Left kidney (tissue), 8 donors: ENCODE measurements at places on chromosomes 12 and 14.

- DNase-seq: no peak
Observed at GRCh38 chr12:112813836-112814235, 22.3 kb downstream of the RPH3A start.

GRCh38 chr12:130009961-130010360 is 106.1 kb upstream of the TMEM132D start:
- DNase-seq: no peak

GRCh38 chr12:3601461-3602150 is 110.6 kb downstream of the PRMT8 start:
- DNase-seq: no peak

GRCh38 chr14:21162081-21162480 is 6.2 kb upstream of the OR5AU1 start:
- DNase-seq: no peak

- DNase-seq: no peak
Observed at GRCh38 chr12:94157181-94157580, 8.8 kb downstream of the PLXNC1 start.

DNA sequence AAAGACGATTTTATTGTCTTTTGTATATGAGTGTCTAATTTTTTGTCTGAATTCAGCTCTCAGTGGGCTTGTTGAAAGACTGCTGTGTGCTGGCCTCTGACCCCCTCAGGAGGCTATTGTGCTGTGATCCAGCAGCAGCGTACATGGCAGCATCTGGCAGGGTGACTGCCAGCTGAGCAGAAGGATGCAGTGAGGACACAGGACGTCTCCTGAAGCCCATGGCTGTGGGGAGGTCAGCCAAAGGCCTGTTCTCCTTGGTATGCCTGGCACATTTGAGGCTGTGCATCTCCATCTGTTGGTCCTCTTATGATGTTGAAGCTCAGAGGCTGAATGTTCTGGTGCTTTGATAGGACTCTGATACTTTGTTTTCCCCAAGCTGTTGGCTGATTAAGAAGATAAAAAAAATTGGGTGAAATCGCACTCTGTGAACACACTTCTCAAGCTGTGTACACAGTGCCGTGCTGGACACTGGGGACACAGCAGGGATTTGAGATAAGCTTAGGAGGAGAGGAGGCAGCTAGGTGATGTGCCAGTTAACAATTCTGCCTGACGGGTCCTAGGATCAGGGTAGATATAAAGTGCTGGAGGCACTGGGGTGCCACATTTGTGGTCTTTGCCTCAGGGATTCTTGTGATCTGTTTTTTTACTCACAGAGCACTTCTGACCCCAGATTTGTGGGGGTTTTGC is 37.5 kb downstream of the EID3 start:
- DNase-seq: no peak

- no peak for DNase-seq
Observed at GRCh38 chr12:119154435-119154818, 24.3 kb upstream of the HSPB8 start.

- no peak for DNase-seq
Observed at GRCh38 chr12:69619050-69619449, 8.3 kb upstream of the LRRC10 start.

- no peak for DNase-seq
Observed at GRCh38 chr14:99706107-99706900, 22.2 kb downstream of the CYP46A1 start.

GRCh38 chr12:98227162-98227561 is 288.2 kb upstream of the TMPO start:
- DNase-seq: no peak

GRCh38 chr14:77044783-77045237 is 16.3 kb upstream of the IRF2BPL start:
- DNase-seq: peak; percentile 29

- no peak for DNase-seq
Observed at GRCh38 chr14:69171569-69171968, 18.6 kb upstream of the DCAF5 start.

DNA sequence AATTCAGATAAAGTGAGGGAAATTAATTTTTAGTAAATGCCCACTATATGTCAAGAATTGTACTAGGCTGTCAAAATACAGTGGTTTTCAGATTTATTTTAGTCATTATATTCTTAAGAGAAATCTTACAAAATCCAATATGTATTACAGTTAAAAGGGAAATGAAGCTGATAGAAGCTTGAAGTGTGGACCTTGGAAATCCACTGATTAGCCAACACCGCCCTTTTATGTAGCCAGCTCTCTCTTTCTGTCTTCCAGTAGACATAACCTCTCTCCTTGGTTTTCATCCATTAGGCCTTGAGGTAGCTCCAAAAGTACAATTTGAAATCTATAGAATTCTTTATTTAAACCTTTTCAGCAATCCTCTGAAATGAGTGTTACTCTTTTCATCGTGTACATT is 63.2 kb downstream of the USP15 start:
- no peak for DNase-seq

DNA sequence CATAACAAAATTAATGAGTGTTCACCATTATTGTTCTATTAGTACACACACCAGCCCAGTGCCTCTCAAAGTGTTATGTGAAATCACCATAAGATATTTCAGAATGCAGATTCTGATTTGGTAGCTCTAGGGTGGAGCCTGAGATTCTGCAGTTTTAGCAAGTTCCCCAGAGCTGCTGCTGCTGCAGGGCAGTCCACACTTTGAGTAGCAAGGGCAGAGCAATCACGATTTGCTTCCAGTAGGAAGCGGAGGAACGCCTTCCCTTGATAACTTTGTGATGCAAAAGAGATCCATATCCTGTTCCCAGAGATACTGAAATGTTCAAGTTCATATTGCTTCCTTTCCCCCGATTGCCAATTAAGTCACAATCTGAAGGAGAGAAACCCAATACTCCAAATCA is 57.9 kb downstream of the SLC17A8 start:
- DNase-seq: no peak

- no peak for DNase-seq
Observed at GRCh38 chr14:41298328-41298690, 308.4 kb upstream of the LRFN5 start.

DNA sequence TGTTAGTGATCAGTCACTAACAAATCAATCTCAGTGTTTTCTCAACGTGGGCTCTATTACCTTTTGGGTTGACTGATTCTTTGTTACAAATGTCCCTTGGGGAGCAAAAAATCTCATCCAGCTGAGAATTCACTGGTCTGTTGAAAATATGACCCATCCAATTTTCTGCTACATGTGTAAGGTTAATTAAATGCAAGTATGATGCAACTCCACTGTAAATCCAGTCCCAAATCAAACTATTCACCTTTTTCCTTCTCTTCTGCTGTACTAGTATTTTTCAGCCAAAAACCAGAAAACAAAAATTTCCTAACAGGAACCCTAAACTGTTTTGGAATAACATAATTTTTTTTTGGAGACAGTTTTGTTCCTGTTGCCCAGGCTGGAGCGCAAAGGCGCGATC is 2.2 kb downstream of the ERH start:
- DNase-seq: no peak

DNA sequence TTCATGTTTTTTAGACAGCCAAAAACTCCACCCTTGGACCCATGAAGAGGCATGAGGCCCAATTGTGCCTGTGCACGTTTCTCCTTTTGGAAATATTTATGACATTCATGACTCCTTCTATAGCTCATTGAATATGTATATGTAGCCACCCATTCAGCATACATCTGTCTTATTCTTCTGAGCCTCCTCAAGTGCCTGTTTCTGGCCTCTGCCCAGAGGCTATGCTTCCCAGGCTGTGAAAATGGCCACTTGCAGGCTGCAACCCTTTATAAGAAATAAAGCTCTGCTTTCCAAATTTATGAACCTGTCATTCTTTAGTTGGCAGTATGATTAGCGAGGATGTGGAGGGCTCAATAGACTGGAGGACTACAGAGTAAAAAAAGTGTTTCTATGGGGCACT is 35.3 kb downstream of the TSPAN19 start:
- DNase-seq: no peak

- DNase-seq: peak; percentile 75
Observed at GRCh38 chr12:105053116-105053572, 31.1 kb downstream of the ALDH1L2 start.

DNA sequence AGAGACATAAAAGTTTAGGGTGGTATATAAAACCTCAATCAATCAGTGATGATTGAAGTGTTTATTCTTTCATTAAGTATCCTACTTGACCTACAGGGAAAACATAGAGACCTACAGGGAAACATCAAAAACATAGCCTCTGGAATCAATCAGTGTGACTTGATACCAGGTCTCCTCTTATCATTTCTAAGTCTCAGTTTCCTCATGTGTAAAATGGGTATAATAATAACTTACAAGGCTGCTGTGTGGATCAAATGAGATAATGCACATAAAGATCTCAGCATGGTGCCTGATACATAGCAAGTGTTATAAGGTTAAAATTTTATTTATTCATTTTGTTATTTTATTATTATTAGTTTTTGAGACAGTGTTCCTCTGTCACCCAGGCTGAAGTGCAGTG is 22.2 kb upstream of the GNPTAB start:
- no peak for DNase-seq

- DNase-seq: no peak
Observed at GRCh38 chr14:59275668-59276067, 87.2 kb downstream of the DAAM1 start.

- no peak for DNase-seq
Observed at GRCh38 chr12:113056631-113057488, at the start of gene DTX1. Gene DTX1, plus strand, starts transcription at chr12:113056730. Its CDS starts 1,463 bp downstream, at chr12:113058193.

DNA sequence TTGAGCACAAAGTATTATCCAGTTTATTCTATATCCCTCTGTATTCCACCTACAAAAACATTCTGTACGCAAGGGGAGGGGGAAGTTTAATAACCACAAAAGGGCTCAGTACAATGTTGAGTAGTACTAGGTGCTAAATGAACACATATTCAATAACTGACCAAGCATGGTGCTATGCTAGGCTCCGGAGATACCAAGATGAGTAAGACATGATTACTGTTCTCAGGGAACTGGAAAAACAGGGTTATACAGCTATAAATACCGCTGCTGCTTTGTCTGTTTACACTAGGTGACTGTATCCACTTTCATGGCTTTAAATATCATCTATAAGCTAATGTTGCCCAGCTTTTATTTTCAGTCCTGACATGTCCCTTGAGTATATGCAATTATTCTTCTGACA is 135.8 kb downstream of the INSM2 start:
- DNase-seq: no peak

DNA sequence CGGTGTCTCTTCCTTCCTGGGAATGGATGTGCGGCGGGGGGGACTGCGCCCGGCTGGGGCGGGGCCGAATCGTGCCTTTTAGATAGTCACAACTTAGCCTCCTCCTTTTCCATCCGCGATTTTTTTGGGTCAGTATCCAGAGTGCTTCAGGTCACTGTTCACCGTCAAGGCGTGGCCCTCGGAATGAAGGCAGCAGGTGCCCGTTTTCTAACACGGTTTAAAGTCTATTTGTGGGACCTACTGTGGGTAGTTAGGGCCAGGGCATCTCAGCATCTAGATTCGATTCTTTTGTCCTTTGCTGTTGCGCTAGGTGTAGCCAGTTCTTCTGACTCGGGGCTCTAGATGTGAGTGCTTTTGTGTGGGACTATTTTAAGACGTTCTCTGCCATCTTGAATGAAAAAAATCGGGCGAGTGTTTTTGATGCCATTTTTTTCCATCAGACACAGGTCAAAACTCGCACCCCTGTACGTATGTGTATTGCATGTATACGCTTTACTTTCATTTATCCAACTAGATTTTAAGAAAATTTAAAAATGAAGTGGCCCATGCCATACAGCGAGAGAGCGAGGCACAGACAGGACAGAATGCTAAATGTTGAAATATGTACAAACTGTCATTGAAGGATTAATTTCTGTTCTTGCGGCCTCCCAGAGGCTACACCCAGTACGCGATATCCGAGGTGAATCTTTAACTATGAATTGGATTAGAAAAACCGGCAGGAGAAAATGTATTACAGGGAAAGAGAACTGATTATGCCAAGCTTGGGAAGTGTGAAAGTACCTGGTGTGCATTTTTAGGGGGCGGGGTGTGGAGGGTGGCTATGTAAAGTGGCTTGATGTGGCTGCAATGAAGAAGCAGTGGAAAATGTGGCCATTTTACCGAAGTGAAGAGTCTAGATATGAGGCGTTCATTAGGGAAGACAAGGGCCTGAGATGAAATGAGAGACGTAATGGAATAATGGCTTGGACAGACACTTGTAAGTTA is 835 bp downstream of the VEZT start:
- DNase-seq: peak; percentile 62

GRCh38 chr14:90111895-90112534 is 50.2 kb downstream of the KCNK13 start:
- DNase-seq: no peak

DNA sequence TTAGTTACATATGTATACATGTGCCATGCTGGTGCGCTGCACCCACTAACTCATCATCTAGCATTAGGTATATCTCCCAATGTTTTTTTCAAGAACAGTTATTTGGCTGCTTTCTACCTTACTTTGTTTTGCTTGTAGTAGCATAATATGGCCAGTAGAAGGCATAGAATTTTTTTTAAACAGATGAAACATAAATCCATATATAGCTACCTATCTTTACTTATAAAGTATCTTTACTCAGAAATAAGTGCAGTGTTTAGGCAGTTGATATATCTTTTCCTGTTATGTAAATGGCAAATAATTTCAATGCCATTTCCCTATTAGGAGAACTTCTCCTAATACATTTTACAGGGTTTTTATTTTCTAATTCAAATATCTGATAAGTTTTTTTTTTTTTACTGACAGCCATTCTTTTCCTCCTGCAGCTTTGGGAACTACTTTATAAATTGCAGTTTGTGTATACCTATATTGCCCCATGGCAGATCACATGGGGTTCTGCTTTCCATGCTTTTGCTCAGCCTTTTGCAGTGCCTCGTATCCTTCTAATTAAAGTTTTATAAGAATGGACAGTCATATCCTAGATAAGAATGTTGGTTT is 143.1 kb downstream of the PCNX1 start:
- no peak for DNase-seq

DNA sequence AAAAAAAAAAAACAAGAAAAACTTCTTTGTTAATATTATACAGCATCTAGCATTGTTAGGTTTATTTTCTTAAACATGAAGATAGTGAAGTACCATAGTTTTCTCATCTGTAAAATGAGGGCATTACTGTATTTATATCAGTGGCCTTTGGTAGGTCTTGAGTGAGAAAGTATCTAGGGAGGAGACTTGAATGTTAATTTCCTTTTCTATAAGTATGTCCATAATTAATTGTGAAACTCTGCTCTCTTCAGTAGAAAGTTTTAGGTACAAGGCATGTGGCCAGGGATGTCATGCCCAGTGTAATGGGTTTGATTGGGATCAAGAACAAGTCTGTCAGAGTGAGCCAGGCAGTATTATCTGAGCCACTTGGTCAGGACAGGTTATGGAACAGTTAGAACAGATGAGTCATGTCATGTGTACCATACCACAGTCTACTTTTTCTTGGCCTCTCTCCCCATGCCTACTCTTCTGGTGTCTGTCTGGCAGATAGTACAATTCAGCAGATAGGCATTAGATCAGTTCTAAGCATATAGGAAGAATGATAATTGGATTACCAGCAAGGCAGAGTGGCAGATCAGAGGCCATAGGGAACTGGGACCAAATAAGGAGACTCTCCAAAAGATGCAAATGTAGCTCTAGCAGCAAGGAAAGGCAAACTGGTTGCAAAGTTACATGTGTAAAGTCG is 30.4 kb downstream of the FBXO34 start:
- no peak for DNase-seq
